ENCODE measurements at places on chromosomes 2 and 18. TPM values are rescaled to one million over a fixed set of nuclear protein-coding genes. Genes with fewer than 3 reads are reported as not detected.
A peak's percentile ranks its signal among the peaks of the same experiment; 100 is the strongest.

DNA sequence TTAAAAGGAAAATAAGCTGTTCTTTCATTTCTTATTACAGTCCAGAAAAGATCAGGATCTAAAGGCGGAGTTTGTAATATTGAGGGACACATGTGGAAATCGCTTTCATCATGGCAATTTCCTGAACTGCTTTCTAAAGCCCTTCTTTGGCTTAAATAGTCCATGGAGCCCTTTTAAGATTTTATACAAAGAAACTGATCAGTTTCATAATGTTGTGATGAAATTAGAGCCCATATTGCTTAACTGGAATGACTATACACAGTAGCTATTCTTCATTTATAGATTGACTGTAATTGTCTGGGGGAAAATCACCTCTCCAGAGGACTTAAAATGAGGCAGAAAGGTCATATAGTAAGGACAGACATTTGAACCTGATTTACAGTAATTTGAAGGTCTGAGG is 322.2 kb downstream of the ETAA1 start:
- DNase-seq: no peak

The OBSL1 gene
- total RNA-seq: 65.3 TPM

- DNase-seq: no peak
These were observed 80.1 kb downstream of the MBP start for GRCh38 chr18:77052297-77052982.

DNA sequence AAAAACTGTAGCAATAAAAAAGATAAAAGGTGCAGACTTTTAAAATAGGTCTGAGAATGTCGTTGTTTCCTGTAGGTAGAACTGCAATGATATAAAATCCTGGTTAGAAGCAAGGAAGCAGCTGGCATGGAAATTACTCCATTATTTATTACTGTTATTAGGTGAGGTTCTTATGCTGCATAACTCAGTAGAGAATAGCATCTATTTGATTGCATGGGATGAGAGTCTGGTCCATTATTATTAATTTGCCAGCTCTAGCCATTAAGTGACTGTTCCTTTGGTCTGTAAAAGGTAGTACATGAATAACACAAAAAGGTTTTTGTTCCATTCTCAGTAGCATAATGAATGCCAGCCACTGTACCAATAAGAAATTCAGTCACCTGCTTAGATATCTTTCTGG is 358.6 kb downstream of the RBM43 start:
- no peak for DNase-seq

DNA sequence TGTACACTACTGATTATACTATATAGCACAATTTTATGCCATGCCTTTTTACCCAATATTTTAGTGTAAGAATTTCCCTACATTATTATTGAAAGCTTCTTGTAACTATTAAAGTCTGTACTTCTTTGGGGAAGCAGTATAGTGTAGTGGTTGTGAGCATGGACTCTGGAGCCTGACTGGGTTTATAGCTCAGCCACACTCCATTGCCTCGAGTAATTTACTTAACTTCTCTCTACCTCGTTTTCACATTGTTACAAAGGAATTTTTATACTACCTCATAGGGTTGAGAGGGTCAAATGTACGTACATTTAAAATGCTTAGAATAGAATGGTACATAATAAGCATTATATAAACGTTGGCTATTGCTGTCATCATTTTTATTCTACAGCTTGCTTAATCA is 139.2 kb downstream of the UBR3 start:
- no peak for DNase-seq

The ANKRD62 gene
- not detected for total RNA-seq

The GALNT14 gene
- 1.2 TPM for total RNA-seq

The AOX1 gene
- total RNA-seq: 65.5 TPM

- DNase-seq: no peak
These were observed 16.3 kb downstream of the DYNC2LI1 start for GRCh38 chr2:43790147-43790546.

The EPB41L3 gene
- total RNA-seq: 53.0 TPM

GRCh38 chr2:30786923-30787685 is 20.1 kb downstream of the CAPN13 start:
- no peak for DNase-seq

The NEUROD1 gene
- total RNA-seq: not detected

The SERPINB12 gene
- total RNA-seq: not detected

GRCh38 chr2:60540074-60540473 is 13.4 kb downstream of the BCL11A start:
- no peak for DNase-seq

- no peak for DNase-seq
These were observed 313.3 kb downstream of the AGAP1 start for GRCh38 chr2:235806986-235807750.

DNA sequence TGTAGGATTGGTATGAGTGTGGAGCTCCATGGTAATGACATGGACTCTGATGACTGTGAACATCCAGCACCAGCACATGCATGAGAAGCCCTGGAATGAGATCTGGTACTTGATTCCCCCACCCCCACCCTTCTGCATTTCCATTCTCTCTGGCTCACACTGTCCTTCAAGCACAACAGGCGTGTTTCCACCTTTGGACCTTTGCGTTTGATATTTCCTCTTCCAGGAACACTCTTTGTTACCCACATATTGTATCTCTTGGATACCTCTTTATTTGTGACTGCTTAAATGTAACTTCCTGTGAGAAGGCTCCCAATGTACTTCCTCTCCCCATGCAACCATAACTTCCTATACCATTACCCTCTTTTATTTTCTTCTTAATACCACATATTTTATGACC is 263.8 kb downstream of the HNMT start:
- DNase-seq: no peak

DNA sequence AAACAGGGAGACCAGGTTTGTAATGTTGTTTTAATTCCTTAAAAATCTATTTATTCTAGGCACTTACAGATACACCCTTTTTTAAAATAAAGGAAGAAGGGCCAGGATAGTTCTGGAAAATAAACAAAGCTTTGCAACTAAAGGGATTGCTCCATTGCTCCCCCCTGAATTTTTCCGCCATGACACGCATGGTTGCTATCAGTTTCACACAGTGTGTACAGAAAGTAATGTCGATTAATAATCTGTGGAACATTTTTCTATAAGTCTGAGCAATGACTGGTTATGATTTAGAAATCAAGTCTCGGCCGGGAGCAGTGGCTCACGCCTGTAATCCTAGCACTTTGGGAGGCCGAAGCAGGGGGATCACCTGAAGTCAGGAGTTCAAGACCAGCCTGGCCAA is 90.8 kb downstream of the GAREM1 start:
- DNase-seq: no peak

DNA sequence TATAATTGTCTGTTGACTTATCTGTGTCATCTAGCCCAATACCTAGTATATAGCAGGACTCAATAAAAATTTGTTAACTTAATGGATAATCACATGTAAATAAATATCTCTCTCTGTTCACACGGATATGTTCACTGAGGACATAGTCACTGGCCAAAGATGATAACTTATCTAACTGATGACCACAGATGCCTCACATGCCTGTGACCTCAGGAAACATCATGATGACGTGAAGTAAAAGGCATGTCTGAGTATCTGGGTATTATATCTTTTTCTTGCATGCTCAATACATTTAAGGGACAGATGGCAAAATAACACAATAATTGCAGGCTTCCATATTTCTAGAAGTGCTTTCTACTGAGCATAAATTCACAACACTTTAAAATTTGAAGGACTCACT is 41.4 kb upstream of the PARD3B start:
- no peak for DNase-seq

GRCh38 chr2:19312949-19313348 is 45.5 kb downstream of the OSR1 start:
- DNase-seq: no peak

GRCh38 chr2:151009437-151010175 is 252.1 kb downstream of the RBM43 start:
- no peak for DNase-seq

The OR6B2 gene
- total RNA-seq: not detected

DNA sequence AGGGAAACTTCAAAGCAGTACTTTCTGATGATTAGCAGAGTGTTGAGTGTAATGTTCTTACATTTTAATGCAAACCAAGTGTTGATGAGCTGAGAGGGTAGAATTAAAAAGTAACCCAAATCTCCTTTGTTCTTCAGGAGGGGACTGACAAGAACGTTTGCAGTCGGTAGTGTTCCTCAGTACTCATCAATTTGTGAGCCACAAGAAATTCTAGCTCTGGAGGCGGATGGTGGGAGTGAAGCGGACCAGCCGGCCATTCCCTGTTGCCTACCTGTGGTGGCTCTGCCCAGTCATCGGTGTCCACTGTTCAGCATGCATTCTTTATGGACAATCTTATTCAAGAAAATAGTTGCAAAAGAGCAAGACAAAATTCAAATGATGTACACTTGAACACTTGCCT is 438.6 kb upstream of the POU3F3 start:
- DNase-seq: no peak

DNA sequence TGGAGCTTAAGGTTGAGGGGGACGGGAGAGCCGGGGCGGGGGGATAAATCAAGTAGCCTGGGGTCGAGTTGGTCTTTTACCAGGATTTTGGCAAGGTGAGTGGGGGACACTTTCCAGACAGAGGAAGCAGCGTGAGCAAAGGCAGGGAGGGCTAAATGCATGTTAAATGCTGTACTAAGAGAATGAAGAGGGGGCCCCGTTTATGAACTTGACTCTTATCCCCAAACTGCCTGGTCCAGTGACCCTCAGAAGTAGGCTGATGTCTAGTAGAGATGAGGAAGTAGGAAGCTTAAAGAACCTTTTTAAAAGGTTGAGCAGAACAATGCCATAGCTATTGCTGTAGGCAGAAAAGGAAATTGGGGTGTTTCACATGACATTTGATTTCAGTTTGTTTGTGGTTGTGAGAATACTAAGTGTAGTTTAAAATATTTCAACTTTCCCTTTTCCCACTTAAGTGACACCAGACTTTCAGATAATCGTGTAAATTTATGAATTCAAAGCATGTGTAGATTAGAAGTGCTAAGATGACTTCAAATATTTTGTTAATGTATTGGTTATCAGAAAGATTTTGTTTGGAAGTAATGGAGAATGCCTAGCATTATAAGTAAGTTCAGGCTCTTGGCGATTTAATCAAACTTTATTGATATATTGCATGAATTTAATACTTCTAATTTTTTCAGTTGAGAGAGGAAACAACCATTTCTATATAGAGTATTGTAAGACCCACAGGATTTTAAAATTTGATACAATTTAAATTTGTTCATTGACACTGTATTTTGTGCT is 1.8 kb downstream of the REL start:
- no peak for DNase-seq

The DSG1 gene
- not detected for total RNA-seq

- no peak for DNase-seq
These were observed 5.6 kb downstream of the ARL4C start for GRCh38 chr2:234491281-234491680.

- DNase-seq: no peak
These were observed 25.3 kb downstream of the XPO1 start for GRCh38 chr2:61512768-61513398.

GRCh38 chr18:35306588-35307250 is 16.7 kb upstream of the ZSCAN30 start:
- no peak for DNase-seq

- no peak for DNase-seq
These were observed 73.6 kb downstream of the COPS8 start for GRCh38 chr2:237159006-237159911.

GRCh38 chr18:2994603-2995432 is 18.1 kb downstream of the LPIN2 start:
- peak; percentile 66 for DNase-seq

The ITGA4 gene
- total RNA-seq: 13.1 TPM

The HSBP1L1 gene
- total RNA-seq: 7.9 TPM

The TTC39C gene
- total RNA-seq: 13.4 TPM

The PRADC1 gene
- 15.9 TPM for total RNA-seq

DNA sequence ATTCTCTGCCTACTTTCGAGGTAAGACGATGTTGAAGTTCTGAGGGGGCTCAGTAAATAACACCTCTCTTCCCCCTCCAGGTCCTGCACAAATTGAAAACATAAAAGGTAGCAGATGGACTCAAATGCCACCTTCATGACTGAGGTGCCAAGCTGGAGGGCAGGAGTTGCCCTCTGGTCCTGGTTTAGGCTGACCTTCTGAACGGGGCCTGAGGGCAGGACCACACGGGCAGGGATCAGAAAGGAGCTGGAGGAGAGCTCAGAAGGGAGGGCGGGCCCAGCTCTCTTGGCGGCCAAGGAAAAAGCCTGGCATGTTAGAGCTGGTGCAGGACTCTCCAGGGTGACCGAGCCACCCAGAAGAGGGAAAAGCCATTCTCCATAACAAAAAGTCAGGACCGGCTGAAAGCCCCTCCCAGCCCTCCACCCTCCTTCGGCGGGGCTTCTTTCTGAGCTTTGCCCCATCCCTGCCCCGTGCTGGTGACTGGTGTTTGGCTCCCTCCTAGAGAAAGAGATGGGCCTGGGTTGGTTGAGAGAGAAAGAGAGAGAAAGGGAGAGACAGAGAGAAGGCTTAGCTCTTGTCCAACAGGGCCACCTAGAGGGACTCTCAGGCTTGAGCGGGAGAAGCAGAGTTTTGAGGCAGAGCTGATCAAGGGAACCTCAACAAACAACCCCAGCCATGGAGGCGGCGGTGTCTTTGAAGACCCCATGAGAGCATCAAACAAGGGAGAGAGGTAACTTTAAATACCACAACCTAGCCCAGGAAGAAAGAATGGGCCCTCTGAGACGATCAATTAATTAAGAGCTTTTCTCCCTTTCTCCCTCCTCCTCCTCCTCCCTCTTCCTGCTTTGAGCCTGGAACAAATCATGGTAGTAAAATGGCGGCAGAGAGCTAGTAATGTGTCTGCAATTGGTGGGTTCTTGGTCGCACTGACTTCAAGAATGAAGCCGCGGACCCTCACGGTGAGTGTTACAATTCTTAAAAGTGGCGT is 50.8 kb downstream of the WIPF1 start:
- DNase-seq: no peak

- DNase-seq: no peak
These were observed 267.0 kb downstream of the ERBB4 start for GRCh38 chr2:212271583-212271982.

The SLC4A3 gene
- 5.4 TPM for total RNA-seq

DNA sequence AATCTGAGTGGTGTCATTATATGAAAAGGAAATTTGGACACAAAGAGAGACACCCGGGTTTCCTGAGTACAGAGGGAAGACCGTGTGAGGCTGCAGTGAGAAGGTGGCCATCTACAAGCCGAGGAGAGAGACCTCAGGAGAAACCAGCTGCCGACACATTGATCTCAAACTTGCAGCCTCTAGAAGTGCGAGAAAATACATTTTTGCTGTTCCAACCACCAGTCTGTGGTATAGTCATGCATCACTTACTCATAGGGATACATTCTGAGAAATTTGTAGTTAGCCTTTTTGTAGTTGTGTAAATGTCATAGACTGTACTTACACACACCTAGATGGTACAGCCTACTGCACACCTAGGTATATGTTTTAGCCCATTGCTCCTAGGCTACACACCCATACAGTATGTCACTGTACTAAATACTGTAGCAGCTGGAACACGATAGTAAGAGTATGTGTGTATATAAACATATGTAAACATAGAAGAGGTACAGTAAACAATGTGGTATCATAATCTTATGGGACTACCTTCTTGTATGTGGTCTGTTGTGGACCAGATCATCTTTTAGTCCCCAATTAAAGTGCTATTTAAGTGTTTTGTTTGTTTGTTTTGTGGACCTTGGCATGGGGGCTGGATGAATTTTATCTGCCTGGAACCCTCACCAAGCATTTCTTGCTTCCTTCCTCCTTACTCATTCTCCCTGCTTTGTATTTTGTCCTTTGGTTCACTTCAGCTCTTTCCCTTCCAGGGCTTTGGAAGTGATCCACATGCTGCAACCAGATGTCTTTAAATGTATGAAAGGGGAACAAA is 38.3 kb upstream of the SESTD1 start:
- DNase-seq: no peak

GRCh38 chr2:111162718-111163331 is 42.1 kb downstream of the BCL2L11 start:
- no peak for DNase-seq

GRCh38 chr2:64626963-64627760 is 26.6 kb downstream of the SERTAD2 start:
- no peak for DNase-seq

Data from aorta (tissue), 5 donors.